ENCODE measurements at places on chromosomes 7 and 10.

- no peak for DNase-seq
Measured at GRCh38 chr10:24427678-24428409, 218.9 kb downstream of the KIAA1217 start.

DNA sequence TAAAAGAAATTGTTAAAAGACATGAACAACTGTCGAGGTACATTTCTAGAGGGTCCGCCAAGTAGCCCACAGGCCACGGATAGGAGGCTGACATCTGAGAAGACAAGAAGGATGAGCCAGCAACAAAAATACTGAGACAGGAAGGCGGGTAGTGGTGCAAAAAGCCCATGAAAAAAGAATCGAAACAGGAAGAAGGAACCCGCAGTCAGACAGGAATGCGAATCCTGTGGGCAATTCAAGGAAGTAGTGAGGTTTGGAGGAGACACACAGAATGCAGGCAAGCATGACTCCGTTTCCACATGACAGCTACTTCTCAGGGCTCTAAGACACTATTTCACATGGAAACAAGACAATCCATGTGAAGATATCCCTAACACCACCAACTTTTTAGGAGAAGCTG, 125.2 kb downstream of the DOCK4 start:
- DNase-seq, result no peak

DNA sequence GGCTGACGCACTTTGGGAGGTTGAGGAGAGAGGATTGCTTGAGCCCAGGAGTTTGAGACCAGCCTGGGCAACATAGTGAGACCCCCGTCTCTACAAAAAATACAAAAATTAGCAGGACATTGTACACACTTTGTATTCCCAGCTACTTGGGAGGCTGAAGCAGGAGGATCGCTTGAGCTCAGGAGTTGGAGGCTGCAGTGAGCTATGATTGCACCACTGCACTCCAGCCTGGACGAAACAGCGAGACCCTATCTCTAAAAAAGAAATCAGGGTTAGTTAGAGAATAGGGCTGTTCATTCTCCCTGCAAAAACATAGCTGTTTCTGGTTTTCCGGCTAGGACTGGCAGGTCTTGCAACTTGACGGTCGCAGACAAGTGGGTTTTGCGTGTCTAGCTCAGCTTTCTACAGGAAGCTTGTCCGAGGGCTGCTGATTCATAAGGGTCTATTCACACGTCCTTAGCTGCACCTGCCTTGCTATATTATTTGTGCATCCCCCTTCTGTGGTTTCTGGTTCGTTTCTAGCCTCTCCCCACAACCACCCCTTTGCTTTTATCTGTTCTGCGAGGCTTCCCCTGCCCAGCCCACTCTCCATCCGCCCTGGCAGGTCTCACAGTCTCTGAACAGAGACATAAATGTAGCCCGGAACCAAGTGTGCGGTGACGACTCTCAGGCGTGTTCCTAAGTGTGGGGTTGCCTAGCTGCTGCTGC, 10.7 kb downstream of the AMZ1 start:
- peak; percentile 37 for DNase-seq

DNA sequence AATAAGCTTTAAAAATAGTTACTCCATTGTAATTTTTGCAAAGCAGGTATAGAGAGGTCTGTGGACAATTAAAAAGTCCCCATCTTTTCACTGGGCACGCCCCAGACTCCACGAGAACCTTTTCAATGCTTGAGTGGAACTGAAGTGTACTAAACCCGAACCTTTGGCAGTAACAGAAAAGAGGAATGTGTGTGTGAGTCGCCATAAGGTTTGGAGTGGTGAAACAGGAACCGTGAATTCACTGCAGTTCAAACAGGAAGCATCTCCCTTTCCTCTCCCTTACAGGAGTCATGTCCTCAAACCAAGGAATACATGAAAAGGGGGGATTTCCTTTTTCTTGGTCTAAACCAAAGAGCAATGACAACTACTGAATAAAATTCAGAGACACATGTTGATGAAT, 23.2 kb downstream of the NDUFB2 start:
- DNase-seq, result no peak

DNA sequence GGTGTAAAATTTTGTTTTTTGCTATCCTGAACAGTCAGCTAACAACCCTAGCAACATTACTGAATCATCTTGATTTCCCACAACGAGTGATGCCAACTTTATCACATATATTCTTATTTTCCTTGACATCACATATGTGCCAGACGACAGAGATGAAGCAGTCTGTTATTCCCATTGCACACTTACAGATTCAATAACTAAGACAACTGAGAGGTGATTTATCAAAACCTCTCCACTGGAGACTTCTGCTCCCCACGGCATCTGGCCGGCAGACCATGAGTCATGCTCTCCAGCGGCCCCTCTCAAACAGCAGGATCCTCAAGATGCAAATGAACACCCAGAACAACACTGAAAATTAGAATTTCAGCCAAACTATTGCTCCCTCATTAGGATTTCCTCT, 57.1 kb downstream of the AMPH start:
- DNase-seq, result no peak

GRCh38 chr7:142811154-142811737, 40.5 kb downstream of the PRSS2 start:
- no peak for DNase-seq

DNA sequence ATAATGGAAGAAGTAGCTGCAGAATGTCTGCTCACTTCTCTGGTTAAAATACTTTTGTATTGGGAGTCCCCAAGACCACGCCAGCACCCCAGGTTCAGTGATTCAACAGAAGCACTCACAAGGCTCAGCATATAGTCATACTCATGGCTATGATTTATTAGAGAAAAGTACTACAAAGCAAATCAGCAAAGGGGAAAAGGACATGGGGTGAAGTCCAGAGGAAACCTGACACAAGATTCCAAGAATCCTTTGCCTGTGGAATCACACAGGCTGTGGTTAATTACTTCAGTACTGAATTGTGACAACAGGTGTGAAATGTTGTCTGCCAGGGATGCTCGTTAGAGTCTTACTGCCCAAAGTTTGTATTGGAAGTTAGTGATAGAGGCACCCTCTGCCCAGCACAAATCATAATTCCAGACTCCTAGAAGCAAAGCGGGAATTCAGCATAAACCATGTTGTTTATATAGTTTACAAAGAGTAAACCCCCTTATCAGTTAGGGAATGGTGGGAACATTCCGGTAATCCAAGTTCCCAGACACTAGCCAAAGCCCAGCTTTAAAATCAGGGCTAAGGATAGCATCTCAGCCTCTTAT, 79.4 kb downstream of the HYCC1 start:
- DNase-seq, result no peak

GRCh38 chr10:33412241-33412640, 77.8 kb upstream of the NRP1 start:
- no peak for DNase-seq

DNA sequence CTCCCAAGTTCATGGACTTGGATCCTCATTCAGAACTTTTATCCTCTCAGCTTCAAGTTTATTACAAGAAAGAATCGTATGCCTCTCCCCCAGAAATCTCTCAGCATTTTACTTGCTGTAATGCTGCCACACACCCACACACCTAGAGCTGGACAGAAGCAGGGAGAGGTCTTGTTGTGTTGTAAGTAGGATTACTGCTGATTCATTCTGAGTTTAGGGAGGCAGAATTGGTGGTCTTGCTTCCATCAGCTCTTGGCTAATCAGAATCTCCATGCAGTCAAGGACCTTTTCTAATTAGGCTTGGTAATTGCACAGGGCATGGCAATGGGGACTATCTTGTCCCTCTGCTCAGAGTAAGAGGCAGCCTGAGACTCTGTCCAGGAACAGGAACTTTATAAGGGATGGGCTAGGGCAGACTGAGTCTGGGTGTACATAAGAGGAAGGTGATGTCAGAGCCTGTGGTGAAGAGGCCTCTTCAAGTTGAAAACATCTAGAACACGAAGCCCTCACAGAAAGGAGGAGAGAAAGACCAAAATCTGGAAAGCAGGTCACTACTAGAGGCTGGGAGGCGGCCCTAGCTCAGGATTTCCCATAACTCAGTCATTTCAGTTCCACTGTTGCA, 7.0 kb upstream of the PTPRE start:
- DNase-seq, result no peak

DNA sequence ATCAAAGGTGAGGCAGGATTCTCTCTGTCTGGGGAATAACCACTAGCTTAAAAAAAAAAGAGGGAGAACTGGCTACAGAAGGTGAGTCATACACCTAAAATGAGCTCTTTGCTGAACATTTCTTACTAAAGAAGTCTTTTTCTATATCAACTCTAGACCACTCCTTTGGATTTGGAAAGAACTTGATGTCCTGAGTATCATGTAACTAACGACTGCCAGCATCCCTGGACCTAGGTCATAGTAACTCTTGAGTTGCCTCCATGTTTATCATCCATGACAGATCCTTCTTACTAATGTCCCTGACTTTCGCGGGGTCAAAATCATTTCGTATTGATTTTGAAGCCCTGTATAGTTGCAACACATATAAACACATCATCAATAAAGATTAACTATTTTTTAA, 89.1 kb downstream of the CNOT4 start:
- no peak for DNase-seq

GRCh38 chr7:33940503-33940902, 35.2 kb downstream of the BMPER start:
- DNase-seq, result no peak

- DNase-seq, result no peak
Measured at GRCh38 chr7:44944821-44945220, 34.0 kb downstream of the MYO1G start.

GRCh38 chr7:30886608-30887011, 25.0 kb upstream of the AQP1 start:
- no peak for DNase-seq

- DNase-seq, result no peak
Measured at GRCh38 chr7:106772655-106773108, 92.4 kb upstream of the PIK3CG start.

DNA sequence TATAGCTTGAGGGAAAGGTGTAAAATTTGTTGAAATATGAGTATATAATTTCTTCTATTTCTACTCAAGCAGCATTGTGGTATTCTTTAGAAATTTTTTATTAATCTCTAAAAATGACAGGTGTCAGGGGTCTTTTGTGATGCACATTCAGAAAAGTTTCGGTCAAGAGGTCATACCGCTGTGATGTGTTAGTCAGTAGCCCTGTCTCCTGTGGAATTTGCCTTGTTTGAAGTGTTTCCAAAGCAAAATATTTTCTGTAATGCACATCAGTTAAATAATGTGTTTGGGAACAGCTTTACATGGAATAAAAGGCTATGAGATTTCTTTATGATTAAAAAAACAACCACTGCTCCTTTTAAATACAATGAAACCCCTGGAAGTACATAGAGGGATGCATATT, 35.8 kb downstream of the FOXP2 start:
- DNase-seq, result no peak

GRCh38 chr10:117412469-117413010, 37.3 kb upstream of the PDZD8 start:
- no peak for DNase-seq

- no peak for DNase-seq
Measured at GRCh38 chr10:4450169-4450568, 375.8 kb upstream of the AKR1E2 start.

DNA sequence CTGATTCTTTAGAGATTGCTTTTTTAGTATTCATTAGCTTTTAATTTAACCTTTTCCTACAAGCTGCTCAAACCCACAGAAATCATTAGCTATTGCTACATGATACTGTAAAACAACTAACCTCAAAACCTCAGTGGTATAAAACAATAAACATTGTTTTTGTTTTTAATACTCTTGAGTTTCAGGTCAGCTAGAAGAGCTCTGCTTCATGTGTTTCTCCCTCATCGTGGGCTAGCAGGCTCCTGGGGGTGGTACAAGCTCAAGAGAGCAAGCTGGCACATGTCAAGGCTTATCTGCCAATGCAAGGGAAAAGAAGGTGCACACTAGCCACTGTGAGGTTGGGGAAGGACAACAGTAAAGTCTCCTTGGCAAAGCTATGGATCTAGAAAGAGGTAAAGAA, 232.9 kb upstream of the PHF14 start:
- no peak for DNase-seq

- no peak for DNase-seq
Measured at GRCh38 chr10:96919785-96920430, 87.8 kb downstream of the LCOR start.

- DNase-seq, result no peak
Measured at GRCh38 chr7:7848246-7848645, 120.3 kb upstream of the GLCCI1 start.

- DNase-seq, result no peak
Measured at GRCh38 chr7:87483131-87483530, 7.7 kb upstream of the ABCB4 start.

Data from stimulated activated CD8-positive, alpha-beta memory T cell treated with anti-CD3 and anti-CD28 coated beads, Interleukin-7, amount 100 ng/mL, for 24 hours (primary cell).